Heart left ventricle (tissue), 16 donors: ENCODE measurements at places on chromosomes 7 and 10. TPM values are rescaled to one million over a fixed set of nuclear protein-coding genes. Genes with fewer than 3 reads are reported as not detected.
A peak's percentile ranks its signal among the peaks of the same experiment; 100 is the strongest.

GRCh38 chr10:17084258-17084657, 45.4 kb downstream of the CUBN start:
- DNase-seq, result no peak

GRCh38 chr10:101002456-101002855, 2.8 kb downstream of the LZTS2 start:
- peak; percentile 43 for DNase-seq

DNA sequence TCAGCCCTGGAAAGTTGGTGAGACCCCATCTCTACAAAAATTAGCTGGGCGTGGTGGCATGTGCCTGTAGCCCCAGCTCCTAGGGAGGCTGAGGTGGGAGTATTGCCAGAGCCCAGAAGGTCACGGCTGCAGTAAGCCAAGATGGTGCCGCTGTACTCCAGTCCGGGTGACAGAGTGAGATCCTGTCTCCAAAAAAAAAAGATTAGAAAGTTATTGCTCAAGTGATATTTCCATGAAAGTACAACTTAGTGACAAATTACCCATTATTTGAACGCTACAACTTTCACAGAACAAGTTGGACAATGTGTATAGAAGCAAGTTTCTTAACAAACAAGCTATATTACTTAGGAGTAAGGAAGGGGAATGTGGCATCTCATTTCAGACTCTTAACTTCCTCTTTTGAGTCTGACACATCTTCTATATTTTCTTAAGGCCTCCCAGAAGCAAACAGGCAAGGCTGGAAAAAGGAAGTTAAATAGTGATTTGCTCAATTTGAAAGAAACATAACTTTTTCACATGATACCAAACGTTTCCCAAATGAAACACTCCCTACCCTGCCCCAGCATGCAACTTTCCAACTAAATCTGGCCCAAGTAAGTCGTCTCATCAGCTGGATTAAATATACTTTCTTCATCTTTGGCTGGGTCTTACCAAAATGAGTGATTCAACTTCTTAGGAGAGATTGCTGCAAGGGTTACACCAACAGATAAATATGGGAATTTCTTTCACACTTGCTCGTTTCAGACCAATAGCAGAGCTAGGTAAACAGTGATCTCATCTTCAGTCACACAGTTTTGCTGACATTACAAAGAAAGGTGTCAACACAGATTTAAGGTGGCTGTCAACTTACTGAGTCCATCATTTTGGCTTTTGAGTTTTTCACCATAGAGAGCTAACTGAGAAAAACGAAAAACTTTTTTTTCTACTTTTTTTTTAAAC, 66.3 kb upstream of the KLF6 start:
- DNase-seq, result no peak

DNA sequence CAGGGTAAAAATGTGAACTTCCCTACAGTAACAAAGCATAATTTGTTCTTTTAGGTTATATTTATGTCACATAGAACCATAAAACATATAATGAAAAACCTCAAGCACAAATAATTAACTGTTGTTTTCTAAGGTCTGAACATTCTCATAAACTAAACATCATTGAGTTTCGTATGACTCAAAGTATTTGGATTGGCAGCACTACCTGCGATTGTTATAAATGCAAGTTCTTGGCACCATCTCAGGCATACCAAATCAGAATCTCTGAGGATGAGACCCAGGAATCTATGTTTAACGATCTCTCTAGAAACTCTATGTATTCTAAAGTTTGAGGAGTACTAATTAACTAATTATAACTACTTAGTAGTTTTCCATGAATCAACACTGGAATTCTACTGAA, 22.5 kb downstream of the ORC5 start:
- no peak for DNase-seq

GRCh38 chr7:107594961-107595737, 15.1 kb downstream of the BCAP29 start:
- DNase-seq, result peak; percentile 10

- DNase-seq, result no peak
These were observed 73.5 kb downstream of the AOAH start for GRCh38 chr7:36650766-36651312.

GRCh38 chr10:88045656-88046415, 182.4 kb downstream of the PTEN start:
- DNase-seq, result no peak

- no peak for DNase-seq
These were observed 3.2 kb upstream of the CSGALNACT2 start for GRCh38 chr10:43135064-43135463.

- DNase-seq, result no peak
These were observed 31.1 kb downstream of the DAGLB start for GRCh38 chr7:6416516-6417145.

Gene NRP1
- total RNA-seq, result 198 TPM

Gene LLCFC1
- total RNA-seq, result not detected
